ENCODE measurements at places on chromosomes 3 and 15. TPM values are rescaled to one million over a fixed set of nuclear protein-coding genes. Genes with fewer than 3 reads are reported as not detected.
A peak's percentile ranks its signal among the peaks of the same experiment; 100 is the strongest.

GRCh38 chr3:183074261-183074660, 25.0 kb downstream of the MCCC1 start:
- no peak for DNase-seq

- DNase-seq: no peak
Measured at GRCh38 chr3:61730056-61730455, 168.7 kb downstream of the PTPRG start.

Gene CFAP91
- 1.8 TPM for total RNA-seq

DNA sequence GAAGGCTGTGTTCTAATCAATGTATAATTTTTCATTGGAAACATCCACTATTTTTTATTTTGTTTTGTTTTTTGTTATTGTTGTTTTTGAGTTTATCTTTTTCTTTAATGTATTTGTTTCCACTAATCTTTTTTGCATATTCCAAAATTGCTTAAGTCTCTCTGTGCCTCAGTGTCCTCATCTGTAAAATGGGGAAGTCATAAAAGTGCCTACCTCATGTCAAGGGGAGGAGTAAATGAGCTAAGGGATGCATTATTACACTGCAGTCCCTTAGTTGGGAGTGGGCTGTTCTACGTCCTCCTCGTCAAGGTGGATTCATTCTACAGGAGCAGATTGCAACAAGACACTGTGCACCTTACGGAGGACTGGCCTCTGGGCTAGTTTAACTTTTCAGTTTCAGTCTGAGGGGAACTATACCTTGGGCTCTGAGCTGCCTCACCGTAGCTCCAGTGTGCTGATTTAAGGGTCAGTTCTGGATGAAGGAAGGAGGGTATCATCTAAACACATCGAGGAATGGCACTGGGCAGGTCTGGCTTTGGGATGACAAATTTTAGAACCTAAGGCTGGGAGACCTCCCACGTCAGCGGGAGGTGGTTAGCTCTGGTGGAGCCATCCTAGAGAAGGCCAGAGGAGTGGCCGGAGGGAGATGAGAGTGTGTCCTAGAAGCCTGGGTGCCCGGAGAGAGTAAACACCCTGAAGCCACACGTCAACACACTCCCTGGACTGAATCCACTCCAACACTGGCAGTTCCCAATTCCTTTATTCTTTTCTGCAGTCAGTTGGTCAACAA, 5.1 kb upstream of the SRP14 start:
- DNase-seq: no peak

Gene SERINC4
- 0.38 TPM for total RNA-seq

Gene A4GNT
- not detected for total RNA-seq

DNA sequence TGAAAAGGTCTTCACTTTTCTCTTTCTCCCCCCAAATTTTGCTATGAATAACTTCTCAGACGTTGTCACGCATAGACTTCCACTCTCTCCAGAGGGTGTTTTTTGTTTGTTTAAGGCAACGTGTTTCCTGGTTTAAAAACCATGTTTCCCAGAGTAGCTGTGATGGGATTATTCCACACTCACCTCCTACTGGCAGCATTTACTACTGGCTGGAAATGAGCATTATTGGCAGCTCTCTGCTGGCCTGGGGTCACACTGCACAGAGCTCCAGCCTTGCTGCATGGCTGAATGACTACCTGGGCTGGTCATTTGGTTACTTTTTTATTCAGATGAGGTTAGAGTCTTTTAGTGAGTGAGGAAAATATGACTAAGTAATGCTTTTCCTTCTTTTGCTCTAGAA, 65.2 kb downstream of the RARB start:
- no peak for DNase-seq

DNA sequence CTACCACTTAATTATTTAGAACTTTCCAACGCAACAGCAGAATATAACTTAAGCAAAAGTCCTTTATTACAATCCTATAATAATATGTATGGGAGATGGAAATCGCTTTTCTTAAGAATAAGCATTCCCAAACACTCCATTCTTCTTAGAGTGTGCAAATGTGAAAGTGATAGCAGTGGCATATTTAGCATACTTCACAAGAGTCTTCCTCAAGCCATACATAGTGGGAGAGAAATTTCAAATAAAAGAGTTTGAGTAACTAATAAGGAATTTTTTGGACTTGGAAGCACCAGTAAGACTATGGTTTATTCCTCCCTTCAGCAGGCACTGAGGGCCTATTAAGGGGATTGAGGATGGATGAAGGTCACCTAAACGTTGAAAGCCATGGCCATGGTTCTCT, 22.1 kb upstream of the BNC1 start:
- no peak for DNase-seq

GRCh38 chr3:8882171-8882593, 81.1 kb downstream of the RAD18 start:
- DNase-seq: peak; percentile 40

- DNase-seq: no peak
Measured at GRCh38 chr3:177557548-177557947, 360.3 kb upstream of the TBL1XR1 start.

Gene TMCC1
- total RNA-seq: 24.5 TPM
